B cell (primary cell): ENCODE measurements at places on chromosomes 11 and 22.

DNA sequence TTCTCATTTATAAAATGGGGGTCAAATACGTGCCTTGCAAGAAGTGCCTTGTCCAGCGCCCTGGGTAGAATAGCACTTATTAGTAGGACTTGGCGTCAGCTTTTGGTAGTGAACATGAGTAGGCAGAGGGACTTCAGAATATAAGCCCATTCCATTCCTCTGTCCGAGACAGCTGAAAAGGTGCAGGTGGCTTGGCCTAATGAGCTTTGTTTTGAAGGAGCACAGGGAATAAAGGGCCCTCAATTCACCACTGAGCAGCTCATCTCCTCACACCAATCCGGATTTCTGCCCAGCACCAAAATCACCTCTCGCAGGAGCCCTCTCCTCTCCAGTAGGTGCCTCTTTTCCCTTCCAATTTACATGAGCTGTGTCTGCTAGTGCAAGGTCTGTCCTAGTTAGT is 91.2 kb downstream of the DSCAML1 start:
- no peak overlapping the region for H3K4me3 ChIP-seq
- DNase-seq = no peak
- no peaks in the 10 kb centered on the region for H3K27me3 ChIP-seq
- H3K27ac ChIP-seq = no peak overlapping the region
- H3K36me3 ChIP-seq = no peaks in the 10 kb centered on the region

DNA sequence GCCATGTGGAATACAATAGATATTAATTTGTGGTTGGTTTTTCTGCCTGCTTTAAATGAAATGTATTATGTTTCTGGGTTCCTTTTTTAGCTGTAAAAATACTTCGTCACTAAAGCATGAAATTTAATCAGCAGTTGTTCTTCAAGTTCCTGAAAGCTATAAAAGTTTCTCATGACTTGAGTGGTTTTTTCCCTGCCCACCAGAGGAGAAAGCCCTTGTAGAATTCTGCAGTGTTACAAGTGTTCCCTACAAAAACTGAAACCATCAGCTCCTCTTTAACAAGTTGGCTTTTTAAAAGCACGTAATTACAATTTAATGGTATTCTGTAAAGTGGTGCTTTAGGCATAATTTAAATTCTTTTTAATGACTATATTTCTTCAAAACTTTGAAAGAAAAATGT is 56.2 kb downstream of the PANX1 start:
- H3K4me1 ChIP-seq = peaks cover 16% of the 10 kb centered on the region
- H3K4me3 ChIP-seq = no peak overlapping the region
- no peak overlapping the region for H3K27ac ChIP-seq
- no peak for DNase-seq
- no peaks in the 10 kb centered on the region for H3K27me3 ChIP-seq

- no peaks in the 10 kb centered on the region for H3K4me1 ChIP-seq
- peaks cover 50% of the 10 kb centered on the region for H3K36me3 ChIP-seq
- no peak for DNase-seq
- H3K27me3 ChIP-seq = no peaks in the 10 kb centered on the region
- H3K27ac ChIP-seq = no peak overlapping the region
- H3K4me3 ChIP-seq = no peak overlapping the region
These were observed 16.5 kb downstream of the ATP6V1E1 start for GRCh38 chr22:17612057-17612456.

DNA sequence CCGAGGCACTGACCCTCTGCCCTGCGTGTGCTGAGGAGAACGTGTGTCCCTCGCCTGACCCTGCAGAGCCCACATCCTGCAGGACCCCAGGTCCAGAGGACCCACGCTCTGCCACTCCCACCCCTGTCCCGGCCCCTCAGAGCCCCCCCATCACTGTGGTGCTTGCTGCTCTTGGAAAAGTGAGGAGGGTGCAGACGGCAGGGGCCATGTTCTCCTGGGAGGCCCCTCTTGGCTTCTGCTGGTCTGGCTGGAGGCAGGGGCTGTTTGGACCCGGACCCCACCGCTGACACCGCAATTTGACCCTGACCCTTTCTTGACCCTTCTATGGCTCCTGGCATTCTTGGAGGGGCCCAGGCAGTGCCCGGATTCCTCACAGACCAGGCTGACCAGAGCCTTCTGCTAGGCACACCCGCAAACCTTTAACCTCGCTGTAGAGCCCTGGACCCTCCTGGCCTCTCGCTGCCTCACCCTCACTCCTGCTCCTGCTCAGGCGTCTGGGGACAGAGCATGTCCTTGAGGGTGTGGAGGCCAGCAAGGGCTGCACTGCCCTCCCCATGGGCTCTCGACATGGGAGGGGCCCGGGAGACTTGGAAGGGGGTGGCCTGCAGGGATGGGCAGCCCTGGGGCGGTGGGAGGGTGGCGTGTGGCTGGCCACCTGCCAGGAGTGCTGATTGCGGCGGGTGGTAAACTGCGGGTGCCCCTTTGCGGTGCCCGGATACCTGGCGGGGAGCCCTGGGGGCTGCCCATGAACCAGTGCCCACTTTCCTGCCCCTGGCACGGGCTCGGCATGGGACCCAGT is 37.0 kb upstream of the MUC5AC start:
- no peak overlapping the region for H3K27ac ChIP-seq
- H3K27me3 ChIP-seq = no peaks in the 10 kb centered on the region
- H3K4me1 ChIP-seq = no peaks in the 10 kb centered on the region
- no peak overlapping the region for H3K4me3 ChIP-seq
- DNase-seq = no peak

GRCh38 chr11:67002297-67002913 is 20.5 kb upstream of the SYT12 start:
- H3K27ac ChIP-seq = no peak overlapping the region
- no peaks in the 10 kb centered on the region for H3K27me3 ChIP-seq
- DNase-seq = no peak
- no peak overlapping the region for H3K4me3 ChIP-seq
- H3K4me1 ChIP-seq = no peaks in the 10 kb centered on the region

DNA sequence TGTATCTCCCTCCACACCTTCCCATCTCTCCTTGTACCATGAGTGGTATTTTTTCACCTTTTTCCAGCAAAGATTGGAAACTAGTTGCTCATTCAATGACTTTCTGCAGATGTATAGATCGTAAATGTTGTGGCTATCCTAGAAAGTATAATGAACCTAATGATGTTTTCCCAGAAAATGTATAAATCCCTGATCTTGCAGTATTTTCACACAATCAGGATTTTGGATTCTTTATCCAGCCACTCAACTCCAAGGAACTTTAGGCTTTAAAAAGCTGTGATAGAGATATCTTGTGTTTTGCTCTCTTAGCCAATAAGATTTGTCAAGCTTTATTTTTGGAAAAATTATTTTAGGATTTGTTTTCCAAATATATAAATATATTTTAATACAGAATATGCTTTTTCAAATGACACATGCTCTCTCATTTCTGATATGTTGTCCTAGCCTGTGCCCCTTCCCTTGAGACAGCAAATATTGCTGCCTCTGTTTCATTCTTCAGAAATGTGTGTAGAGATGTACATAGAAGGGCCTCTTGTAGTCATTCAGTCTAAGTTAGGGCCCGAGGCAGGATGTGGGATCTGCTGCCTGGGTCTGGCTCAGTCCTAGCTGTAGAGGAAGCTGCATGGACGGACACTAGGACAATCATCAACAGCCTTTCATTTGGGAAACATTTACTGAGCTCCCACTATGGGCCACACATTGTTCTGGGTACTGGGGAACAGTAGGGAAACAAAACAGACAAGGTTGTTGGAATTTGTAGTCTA is 62.4 kb downstream of the NAV2 start:
- no peak for DNase-seq
- no peak overlapping the region for H3K27ac ChIP-seq
- no peaks in the 10 kb centered on the region for H3K27me3 ChIP-seq
- H3K4me3 ChIP-seq = no peak overlapping the region
- peaks cover 15% of the 10 kb centered on the region for H3K4me1 ChIP-seq
